ENCODE measurements at places on chromosomes 2 and 18.
A peak's percentile ranks its signal among the peaks of the same experiment; 100 is the strongest.

- DNase-seq, result no peak
Observed at GRCh38 chr18:47262301-47263149, 11.1 kb upstream of the SKOR2 start.

GRCh38 chr2:105919826-105920225 is 175.1 kb downstream of the NCK2 start:
- DNase-seq, result peak; percentile 13

DNA sequence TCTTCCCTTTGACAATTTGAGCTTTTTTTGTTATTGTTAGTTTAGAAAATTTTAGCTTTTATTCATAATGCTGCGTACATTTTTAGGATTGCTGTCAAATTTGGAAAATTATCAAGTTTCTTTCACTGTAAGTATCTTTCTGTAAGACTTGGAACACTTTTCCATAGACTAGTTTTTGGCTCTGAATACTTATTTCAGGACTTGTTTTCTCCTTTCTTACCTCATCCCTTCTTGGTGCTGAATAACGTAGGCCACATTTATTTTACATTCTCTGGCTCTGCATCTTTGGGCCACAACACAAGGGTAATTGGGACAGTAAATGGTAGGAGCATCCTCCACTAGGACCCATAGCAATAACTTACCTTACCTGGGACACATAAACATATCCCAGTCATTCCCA is 85.1 kb downstream of the CCDC85A start:
- no peak for DNase-seq

DNA sequence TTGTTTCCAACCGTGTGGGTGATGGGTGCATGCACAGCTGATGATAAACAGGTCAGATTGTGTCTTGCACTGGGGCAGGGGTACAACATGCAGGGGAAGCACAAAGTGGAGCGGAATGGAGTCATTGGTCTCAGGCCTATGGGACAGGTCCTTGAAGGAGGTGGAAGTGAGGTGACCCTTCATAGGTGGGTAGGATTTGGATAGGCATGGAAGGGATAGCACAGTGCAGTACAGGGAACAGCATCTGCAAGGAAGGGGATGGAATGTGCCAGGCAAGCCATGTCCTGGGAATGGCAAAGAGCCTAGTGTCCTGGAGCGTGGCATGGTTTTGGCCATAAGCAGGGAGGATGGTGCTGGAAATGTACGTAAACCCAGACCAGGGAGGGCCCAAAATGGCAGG is 143.9 kb downstream of the CAPN13 start:
- DNase-seq, result no peak
